ENCODE measurements at places on chromosomes 5 and 9. TPM values are rescaled to one million over a fixed set of nuclear protein-coding genes. Genes with fewer than 3 reads are reported as not detected.

GRCh38 chr9:3850098-3850497, 324.3 kb upstream of the RFX3 start:
- no peak for DNase-seq
- no peak overlapping the region for H3K4me3 ChIP-seq
- H3K27me3 ChIP-seq = no peaks in the 10 kb centered on the region
- H3K27ac ChIP-seq = no peak overlapping the region
- H3K4me1 ChIP-seq = no peaks in the 10 kb centered on the region
- H3K36me3 ChIP-seq = no peaks in the 10 kb centered on the region

FOXD4 gene
- not detected for total RNA-seq

PCDHGA12 gene
- 2.0 TPM for total RNA-seq

MSX2 gene
- 1.1 TPM for total RNA-seq

DNA sequence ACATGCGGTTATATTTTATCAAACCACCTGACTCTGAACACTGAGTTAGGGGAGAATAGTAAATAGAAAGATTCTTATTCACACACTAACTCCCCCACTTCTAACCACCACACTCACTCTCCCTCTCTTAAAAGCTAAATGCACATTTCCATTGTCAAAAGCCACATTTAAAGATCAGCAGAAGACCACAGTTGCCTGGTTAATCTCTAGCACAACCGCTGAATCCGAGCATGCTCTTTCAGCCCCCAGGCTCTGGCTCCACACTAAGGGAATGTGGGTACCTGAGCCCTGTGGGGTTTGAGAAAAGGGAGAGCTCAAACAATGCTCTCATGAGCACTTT, 35.7 kb downstream of the PFDN1 start:
- no peak overlapping the region for H3K4me3 ChIP-seq
- DNase-seq = no peak
- H3K27me3 ChIP-seq = no peaks in the 10 kb centered on the region
- H3K27ac ChIP-seq = peak overlapping the region; percentile 69
- H3K4me1 ChIP-seq = peaks cover 24% of the 10 kb centered on the region

- H3K36me3 ChIP-seq = no peaks in the 10 kb centered on the region
- no peak overlapping the region for H3K4me3 ChIP-seq
- no peak overlapping the region for H3K27ac ChIP-seq
- no peak for DNase-seq
- H3K27me3 ChIP-seq = no peaks in the 10 kb centered on the region
These were observed 74.9 kb upstream of the HTR4 start for GRCh38 chr5:148729182-148729581.

GRCh38 chr5:107671742-107672210, 1.0 kb upstream of the EFNA5 start:
- H3K4me3 ChIP-seq = peak overlapping the region; percentile 57
- peaks cover 11% of the 10 kb centered on the region for H3K27me3 ChIP-seq
- H3K36me3 ChIP-seq = no peaks in the 10 kb centered on the region
- H3K4me1 ChIP-seq = peaks cover 27% of the 10 kb centered on the region

GRCh38 chr9:95215336-95215898, 102.1 kb downstream of the FANCC start:
- H3K27ac ChIP-seq = no peak overlapping the region
- no peak overlapping the region for H3K4me3 ChIP-seq
- no peaks in the 10 kb centered on the region for H3K36me3 ChIP-seq

- peak; percentile 66 for DNase-seq
- H3K27me3 ChIP-seq = no peaks in the 10 kb centered on the region
- peak within 1 kb of the TSS; percentile 94 for H3K27ac ChIP-seq
- no peaks in the 10 kb centered on the region for H3K36me3 ChIP-seq
- H3K4me3 ChIP-seq = peak within 1 kb of the TSS; percentile 81
These were observed at the start of gene CCDC69 for GRCh38 chr5:151223447-151224264. CCDC69 (minus strand) TSS chr5:151224092; CDS start chr5:151223970, 122 bp downstream.

DNA sequence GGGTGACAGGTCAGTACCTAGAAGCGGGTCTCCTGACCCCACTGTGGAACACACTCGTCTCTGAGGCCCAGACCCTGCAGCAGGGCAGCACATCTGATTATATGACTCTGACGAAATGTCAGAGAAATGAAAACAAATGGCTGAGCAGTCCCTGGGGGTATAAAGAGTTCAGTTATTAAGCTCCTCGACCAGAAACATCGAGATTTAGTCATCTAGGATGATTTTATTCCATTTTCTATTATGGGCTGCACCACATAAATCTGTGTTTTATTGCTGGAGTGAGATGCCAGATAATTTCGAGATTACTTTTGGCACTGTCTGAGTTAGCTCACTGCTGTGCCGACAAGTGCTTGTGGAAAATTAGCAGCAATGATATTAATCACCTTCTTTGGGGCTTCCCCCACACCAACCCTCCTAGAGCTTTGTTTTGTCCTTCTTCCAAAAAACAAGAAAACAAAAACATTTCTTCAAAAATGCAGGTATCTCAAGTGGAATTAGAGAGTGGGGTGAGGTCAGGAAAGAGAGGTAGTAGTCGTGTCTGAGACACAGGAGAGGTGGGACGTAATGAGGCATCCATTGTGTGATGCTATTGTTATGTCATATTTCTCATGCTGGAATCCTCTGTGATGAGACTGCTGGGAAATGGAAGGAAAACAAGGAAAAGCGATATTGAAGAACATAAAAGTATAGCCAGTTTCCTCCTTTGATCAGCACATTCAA, 495.5 kb downstream of the DMAC1 start:
- no peaks in the 10 kb centered on the region for H3K4me1 ChIP-seq
- H3K4me3 ChIP-seq = no peak overlapping the region
- DNase-seq = no peak
- H3K36me3 ChIP-seq = no peaks in the 10 kb centered on the region
- no peaks in the 10 kb centered on the region for H3K27me3 ChIP-seq

- H3K4me3 ChIP-seq = no peak overlapping the region
- DNase-seq = peak; percentile 18
- peaks cover 22% of the 10 kb centered on the region for H3K4me1 ChIP-seq
- no peak overlapping the region for H3K27ac ChIP-seq
- H3K36me3 ChIP-seq = no peaks in the 10 kb centered on the region
These were observed 81.8 kb downstream of the SEMA6A start for GRCh38 chr5:116492776-116493175.

PPP3R2 gene
- total RNA-seq = not detected

CCDC152 gene
- 0.61 TPM for total RNA-seq

- H3K4me1 ChIP-seq = no peaks in the 10 kb centered on the region
- no peaks in the 10 kb centered on the region for H3K27me3 ChIP-seq
- H3K27ac ChIP-seq = peak overlapping the region; percentile 18
- DNase-seq = no peak
These were observed 71.2 kb downstream of the NIPSNAP3B start for GRCh38 chr9:104835161-104835560.

RGMB gene
- 20.1 TPM for total RNA-seq

DNA sequence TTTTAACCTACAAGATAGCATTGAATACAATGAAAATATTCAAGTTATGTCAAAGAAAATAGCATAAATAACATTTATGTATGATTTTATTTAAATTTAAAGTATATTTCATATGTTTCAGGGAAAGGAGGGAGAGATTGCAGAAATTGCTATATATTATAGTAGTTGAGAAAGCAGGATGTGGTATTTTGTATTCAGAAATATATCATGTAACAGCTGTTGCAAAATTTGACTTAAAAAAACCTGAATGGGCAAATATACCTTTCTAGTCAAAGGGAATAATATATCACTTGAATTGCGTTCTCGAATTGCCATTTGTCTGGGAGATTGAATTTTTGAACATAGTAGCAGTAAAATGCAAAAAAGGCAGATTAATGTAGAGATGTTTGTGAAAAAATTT, 80.6 kb downstream of the PAM start:
- no peaks in the 10 kb centered on the region for H3K27me3 ChIP-seq
- DNase-seq = no peak
- no peaks in the 10 kb centered on the region for H3K36me3 ChIP-seq
- H3K4me3 ChIP-seq = no peak overlapping the region
- H3K27ac ChIP-seq = no peak overlapping the region
- H3K4me1 ChIP-seq = peaks cover 39% of the 10 kb centered on the region

DNA sequence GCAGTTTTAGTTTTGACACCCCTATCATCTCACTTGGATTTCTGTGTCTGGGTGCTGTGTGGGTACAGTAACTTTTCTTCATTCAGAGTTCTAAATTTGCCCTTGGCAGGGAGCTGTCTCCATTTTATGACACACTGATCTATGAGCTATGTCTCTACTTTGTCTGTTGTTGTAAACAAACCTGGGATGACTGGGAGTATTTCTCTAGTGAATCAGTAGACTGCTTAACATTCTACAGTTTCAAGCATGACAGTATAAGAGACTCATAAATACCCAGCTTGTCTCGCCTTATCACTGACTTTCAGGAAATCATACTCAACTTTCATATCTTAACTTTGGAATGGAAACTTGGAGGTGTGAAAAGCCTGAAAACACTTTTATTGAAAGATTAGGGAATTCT, 212.1 kb upstream of the NUDT12 start:
- H3K4me1 ChIP-seq = no peaks in the 10 kb centered on the region
- H3K27ac ChIP-seq = no peak overlapping the region
- no peak for DNase-seq
- no peaks in the 10 kb centered on the region for H3K36me3 ChIP-seq

TRIM52 gene
- 1.3 TPM for total RNA-seq

PCDHA13 gene
- not detected for total RNA-seq

TYRP1 gene
- total RNA-seq = 0.84 TPM

ORM2 gene
- not detected for total RNA-seq

SLC46A2 gene
- total RNA-seq = not detected

- H3K36me3 ChIP-seq = no peaks in the 10 kb centered on the region
- no peaks in the 10 kb centered on the region for H3K4me1 ChIP-seq
- no peak for DNase-seq
- no peak overlapping the region for H3K4me3 ChIP-seq
These were observed 9.3 kb upstream of the ACSL6 start for GRCh38 chr5:132020568-132021339.

DNA sequence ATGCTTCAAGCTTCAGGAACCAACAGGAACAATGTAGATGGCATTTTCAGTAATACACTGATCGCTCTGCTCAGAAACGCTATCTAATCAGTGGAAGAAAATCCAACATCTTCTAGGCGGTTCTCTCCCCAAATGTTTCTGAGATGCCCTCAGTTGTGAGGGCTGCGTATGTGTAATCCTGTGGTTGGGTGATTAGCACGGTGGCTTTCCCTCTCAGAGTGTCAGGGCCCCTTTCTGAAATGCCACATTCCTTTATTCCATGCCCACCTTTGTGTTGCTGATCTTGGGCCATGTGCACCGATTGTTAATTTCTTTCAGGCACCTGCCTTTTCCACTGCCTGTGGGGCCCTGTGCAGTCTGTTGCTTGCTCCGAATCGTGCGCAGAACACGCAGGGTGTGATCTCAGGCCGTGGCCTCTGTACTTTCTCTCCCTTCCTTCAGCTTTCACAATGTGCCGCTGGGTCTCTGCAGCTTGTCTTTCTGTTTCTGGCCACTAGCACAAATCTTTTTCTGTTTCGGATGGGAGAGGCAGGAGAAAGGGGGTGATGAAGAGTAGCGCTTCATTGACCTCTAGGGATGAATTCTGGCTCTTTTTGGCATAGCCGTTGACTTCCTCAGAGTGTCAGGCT, 324.0 kb downstream of the PARP8 start:
- H3K27ac ChIP-seq = no peak overlapping the region
- H3K4me1 ChIP-seq = no peaks in the 10 kb centered on the region
- no peaks in the 10 kb centered on the region for H3K27me3 ChIP-seq
- no peak overlapping the region for H3K4me3 ChIP-seq
- no peak for DNase-seq

DNA sequence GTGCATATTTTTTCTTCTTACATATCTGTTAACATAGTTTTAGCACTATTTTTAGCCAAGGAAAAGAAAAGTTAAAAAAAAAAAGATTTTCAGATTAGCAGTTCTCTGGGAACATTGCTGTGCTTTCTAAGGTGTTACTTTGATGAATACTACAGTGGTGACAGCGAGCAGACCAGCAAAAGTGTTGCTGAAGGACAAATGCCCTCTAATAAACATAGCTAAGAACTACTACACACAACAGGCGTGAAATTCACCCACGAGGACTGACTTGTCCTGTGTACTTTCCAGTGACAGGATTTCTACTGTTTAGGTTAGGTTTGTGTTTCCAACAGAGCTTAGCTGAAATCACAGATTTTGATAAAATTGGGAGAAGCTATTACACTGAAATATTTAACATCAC, 153.8 kb downstream of the HCN1 start:
- H3K36me3 ChIP-seq = no peaks in the 10 kb centered on the region
- no peaks in the 10 kb centered on the region for H3K27me3 ChIP-seq
- H3K27ac ChIP-seq = no peak overlapping the region

DNA sequence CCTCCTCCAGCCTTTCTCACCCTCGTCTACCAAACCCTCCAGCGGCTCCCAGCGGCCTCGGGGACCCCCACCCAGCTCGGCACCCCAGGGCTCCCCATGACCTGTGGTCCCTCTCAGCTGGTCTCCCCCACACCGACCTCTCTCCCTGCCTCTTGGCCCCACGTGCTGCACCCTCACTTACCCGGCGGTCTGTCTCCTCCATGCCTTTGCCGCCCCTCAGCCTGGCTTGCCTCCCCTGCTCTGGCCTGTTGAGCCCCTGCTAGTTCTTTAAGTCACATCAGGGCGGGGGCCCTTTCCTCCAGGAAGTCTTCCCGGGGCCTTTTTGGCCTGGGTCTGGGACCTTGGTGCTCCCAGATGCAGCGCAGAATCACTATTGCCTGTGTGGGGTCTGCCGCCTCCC, 81.5 kb downstream of the LMX1B start:
- H3K4me1 ChIP-seq = no peaks in the 10 kb centered on the region
- H3K36me3 ChIP-seq = no peaks in the 10 kb centered on the region
- no peaks in the 10 kb centered on the region for H3K27me3 ChIP-seq
- no peak overlapping the region for H3K27ac ChIP-seq
- no peak overlapping the region for H3K4me3 ChIP-seq

DNA sequence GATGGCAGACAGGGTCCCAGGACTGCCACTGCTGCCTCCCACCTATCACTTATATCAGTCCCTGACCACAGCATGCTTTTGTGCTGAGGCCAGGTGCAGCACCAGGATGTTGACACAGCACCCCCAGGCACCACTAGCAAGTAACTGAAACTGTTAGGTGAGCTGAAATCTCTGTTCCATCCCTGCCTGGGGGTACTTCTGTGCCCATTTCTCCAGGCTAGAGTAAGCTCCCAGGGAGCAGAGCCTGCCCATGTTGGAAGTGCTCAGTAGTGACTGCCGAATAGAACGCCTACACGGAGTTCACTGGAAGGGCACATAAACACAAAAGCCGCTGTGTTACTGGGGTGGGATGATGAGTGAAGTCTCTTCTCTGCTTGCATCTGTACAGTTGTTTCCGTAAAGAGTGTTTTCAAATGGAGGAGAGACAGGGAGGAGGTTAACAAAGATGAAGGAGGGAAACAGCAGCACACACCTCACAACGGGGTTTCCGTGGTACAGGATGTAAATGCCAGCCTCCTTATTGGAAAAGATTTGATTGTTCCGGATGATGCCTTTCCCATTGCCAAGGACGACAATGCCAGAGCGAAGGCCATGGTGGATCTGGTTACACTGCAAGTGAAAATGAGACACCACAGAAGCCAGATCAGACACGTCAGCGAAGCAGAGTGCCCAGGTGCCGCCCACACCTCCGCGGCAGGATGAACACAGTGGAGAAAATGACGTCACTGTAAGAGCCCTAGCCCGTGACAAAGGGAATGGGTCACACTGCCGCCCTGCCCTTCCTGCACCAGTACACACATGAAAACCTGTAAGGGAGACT, 43.1 kb downstream of the POLR1E start:
- H3K4me1 ChIP-seq = no peaks in the 10 kb centered on the region
- no peaks in the 10 kb centered on the region for H3K36me3 ChIP-seq
- H3K4me3 ChIP-seq = no peak overlapping the region
- H3K27ac ChIP-seq = peak overlapping the region; percentile 50

GRCh38 chr5:109900461-109900860, 210.7 kb downstream of the MAN2A1 start:
- H3K27ac ChIP-seq = no peak overlapping the region
- no peak overlapping the region for H3K4me3 ChIP-seq
- H3K27me3 ChIP-seq = no peaks in the 10 kb centered on the region
- no peaks in the 10 kb centered on the region for H3K4me1 ChIP-seq
- no peaks in the 10 kb centered on the region for H3K36me3 ChIP-seq

Data from gastrocnemius medialis (tissue), 4 donors.